NCI-H748 treated with DMSO at 0.1 percent for 48 hours (cell line): ENCODE measurements at places on chromosomes 4 and X.

DNA sequence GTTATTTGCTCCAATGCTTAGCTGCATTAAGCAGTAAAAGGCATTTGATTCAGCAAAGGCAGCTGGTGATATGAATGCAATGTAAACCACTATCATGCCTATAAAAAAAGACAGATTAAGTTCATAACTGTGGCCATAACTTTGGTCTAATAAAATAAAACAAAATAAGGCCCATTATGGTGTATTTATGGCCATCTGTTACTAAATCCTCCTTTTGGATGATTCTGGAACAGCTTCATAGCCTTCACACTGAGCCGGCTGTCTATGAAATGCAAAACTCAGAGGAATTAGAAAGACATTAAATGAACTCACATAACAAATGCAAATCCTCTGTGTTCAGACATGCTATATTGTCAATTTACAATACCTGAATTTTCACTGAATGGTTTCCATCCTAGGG is 223.7 kb upstream of the FAT4 start:
- DNase-seq: no peak

DNA sequence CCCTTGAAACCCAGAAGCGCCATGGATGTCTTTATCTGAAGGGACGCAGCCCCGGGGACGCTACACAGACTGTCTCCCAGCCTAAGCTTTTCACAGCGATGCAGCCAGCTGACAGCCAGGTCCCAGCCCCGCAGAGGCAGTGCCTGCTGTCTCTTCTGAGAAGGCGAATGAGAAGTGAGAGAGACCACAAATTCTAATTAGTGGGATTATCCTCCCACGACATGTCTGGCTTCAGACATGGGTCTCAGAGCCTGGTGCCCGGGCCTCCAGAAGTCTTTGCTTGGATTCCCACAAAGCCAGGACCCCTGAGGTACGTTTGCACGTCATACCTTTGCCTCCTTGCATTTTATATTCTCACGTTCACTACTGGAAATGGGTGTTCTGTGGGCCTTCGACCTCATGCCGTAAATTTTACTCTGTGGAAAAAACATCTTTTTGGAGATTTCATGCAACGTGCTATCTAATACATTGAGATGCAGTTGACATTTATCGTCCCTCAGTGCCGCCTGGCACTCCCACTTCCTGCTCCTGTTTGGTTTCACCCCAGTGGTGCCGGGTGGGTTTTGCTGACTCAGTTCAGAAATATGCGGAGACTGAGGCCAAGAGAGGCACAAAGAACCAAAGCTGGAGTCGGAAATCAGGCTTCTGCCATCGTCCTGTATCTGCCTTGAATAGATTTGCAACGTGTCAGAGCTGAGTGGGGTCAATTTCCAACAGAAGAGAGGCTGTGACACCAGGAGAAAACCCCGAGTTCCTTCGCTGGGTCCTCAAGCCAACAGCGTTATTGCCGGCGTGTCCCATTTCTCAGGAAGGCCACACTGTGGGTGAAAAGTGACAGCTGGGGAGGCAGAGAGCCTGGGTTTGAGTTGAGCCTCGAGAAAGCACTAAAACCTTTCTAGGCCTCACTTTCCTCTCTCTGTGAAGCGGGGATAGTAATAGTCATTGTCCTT is 114.4 kb downstream of the STK32B start:
- DNase-seq: no peak

DNA sequence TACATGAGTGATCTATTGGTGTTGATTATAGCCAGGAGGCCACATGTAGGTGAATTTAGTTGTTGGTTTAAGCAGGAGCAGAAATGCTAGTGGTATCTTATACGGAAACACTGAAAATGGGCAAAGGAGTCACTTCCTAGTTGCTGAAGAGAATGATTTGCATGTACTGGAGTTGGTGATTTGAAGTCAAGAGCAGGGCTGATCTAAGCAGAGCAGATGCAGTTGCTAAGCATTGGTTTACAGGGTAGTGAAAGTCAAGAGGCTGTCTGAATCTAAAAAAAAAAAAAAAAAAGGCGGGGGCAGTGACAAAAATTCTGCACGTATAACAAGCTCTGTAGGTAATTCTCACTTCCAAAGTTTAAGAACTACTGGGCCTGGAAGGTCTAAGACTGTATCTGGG is 90.4 kb upstream of the HPRT1 start:
- no peak for DNase-seq

GRCh38 chr4:153825691-153826090 is 36.8 kb upstream of the SFRP2 start:
- no peak for DNase-seq
